Articular chondrocyte of knee joint (primary cell): ENCODE measurements at places on chromosomes 3 and 15. TPM values are rescaled to one million over a fixed set of nuclear protein-coding genes. Genes with fewer than 3 reads are reported as not detected.

The SLC25A20 gene
- total RNA-seq: 15.7 and 25.4 TPM in 2 replicates

The FBXL2 gene
- 19.5 and 22.4 TPM in 2 replicates for total RNA-seq

The MST1R gene
- 0.97 and 1.3 TPM in 2 replicates for total RNA-seq

The CDHR4 gene
- total RNA-seq: 0.13 TPM in 1 of 2 replicates, not detected in the other

The GOLGA6B gene
- not detected in 2 replicates for total RNA-seq

The CYP1A2 gene
- total RNA-seq: not detected in 2 replicates

The PLEKHO2 gene
- 60.5 and 76.0 TPM in 2 replicates for total RNA-seq

The CHAC1 gene
- total RNA-seq: 9.8 and 14.0 TPM in 2 replicates

The LMLN gene
- 8.9 and 13.3 TPM in 2 replicates for total RNA-seq
